ENCODE measurements at places on chromosomes 4 and X.

DNA sequence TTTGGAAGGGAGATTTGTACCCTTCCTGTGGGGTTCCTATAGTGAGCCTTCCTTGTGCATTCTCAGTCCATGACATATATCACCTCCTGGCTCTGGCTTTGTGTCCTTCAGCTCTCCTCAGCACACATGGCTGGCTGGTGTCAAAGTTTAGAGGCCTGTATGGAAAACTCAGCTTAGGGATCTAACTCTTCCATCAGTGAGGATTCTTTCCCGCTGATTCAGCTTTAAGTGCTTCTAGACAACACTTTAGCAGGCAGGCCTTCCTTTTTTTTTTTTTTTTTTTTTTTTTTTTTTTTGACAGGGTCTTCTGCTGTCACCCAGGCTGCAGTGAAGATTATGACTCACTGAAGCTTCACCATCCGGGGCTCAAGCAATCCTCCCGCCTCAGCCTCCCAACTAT is 84.2 kb downstream of the NPNT start:
- DNase-seq = no peak

- DNase-seq = no peak
These were observed 710.0 kb downstream of the IL1RAPL1 start for GRCh38 chrX:29297171-29297800.

DNA sequence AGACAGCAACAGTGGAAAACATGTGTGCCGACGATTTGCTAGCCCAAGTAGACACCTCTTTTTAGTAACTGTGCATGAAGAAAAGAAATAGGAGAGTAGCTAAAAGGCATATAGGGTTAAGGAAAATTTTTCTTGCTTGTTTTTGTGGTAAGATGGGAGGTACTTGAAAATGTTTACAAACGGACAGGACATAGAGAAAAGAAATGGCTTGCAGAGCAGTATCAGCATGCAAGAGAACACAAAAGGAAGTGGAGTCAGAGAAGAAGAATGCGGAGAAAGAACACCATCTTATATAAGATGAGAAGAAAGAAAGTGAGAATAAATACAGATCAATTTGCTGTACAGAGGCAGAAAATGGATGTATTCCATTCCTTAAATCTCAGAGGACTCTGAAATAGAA is 263.7 kb upstream of the ETNPPL start:
- no peak for DNase-seq

GRCh38 chr4:107712236-107712635 is 7.8 kb downstream of the PAPSS1 start:
- DNase-seq = no peak

Measured in stimulated activated CD4-positive, alpha-beta T cell treated with anti-CD3 and anti-CD28 coated beads, Interleukin-2, amount 100 ng/mL, for 24 hours (primary cell).